Activated T-cell treated with anti-CD3 and anti-CD28 coated beads, Interleukin-2, amount 50 U/mL, for 48 hours (primary cell): ENCODE measurements at places on chromosomes 7 and 10.

DNA sequence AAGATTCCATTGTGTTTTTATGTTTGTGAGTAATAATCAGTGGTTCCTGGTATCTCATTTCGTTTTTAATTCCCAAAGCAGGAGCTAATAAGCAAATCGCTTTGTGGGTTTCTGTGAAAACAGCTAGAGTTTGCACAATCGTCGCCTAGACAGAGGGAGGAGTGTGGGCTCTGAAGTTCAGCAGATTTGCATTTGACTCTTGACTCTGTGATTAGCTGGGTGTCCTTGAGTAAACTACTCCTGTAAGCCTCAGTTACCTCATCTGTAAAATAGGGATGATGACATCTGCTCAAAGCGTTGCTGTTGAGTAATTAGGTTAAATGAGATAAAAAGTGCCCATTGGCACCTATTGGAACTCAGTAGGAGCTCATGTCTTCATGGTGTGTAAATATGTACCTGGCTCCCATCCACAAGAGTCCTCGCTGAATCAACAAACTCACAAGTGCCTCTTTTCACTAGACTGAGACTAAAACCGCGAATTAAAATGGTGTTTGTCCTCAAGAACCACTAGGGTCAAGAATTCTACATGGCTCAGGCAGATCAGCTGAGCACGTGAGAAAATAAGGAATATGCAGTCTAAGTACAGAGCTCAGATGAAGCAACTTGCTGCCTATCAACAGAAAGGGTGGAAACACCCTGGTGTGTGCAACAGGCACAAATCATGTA is 385.8 kb upstream of the C7orf33 start:
- DNase-seq, result no peak

- no peak for DNase-seq
Observed at GRCh38 chr7:139116999-139117398, 7.5 kb upstream of the ZC3HAV1 start.

- no peak for DNase-seq
Observed at GRCh38 chr10:12839941-12840611, 161.4 kb downstream of the CCDC3 start.

DNA sequence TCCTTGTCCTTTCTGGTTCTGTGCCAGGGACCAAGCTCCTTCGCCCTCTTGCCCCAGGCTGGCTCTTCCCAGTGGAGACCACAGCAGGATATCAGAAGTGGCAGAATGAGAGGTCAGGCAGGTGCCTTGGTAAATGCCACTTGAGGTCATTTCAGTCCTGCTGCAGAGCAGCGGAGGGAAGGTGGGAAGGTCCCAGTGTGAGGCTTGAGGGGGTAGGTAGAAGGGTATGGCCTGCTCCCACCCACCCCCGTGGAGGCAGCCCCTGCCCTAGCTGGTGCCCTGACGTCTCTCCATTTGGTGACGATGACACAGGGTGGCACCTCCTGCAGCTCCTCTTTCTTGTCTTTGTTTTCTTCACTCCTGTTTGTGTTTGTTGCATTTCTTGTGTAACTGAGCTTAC is 538.8 kb downstream of the TCERG1L start:
- no peak for DNase-seq

DNA sequence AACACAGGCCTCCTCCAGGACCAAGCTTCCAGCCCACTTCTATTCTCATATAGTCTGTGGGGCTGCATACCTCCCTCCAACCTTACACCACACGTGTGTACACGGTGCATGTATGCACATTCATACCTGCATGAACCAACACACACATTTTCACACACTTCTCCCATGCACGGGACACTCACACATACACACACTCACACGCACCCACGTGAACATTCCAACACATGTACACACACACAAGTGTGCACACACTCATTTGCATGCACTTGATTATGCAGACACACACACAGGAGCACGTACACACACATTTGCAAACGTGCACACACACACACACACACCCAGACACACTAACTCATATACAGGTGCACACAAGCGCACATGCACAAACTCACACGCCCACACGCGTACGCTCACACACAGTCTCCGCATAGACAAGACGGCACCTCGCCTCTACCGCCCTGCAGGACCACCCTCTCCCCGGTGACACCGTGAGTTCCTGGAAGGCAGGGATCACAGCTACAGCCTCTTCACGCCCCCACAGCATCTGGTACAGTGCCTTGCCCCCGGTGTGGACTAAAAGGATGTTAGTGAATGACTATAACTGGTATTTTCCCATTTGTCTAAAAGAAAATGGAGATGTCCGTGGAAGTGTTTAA is 263.8 kb downstream of the PTPRN2 start:
- DNase-seq, result no peak

- DNase-seq, result no peak
Observed at GRCh38 chr7:26614503-26614902, 249.9 kb downstream of the SKAP2 start.

GRCh38 chr7:89042940-89043339 is 247.4 kb upstream of the TEX47 start:
- no peak for DNase-seq

GRCh38 chr7:111029574-111030251 is 61.2 kb upstream of the LRRN3 start:
- peak; percentile 49 for DNase-seq

- DNase-seq, result no peak
Observed at GRCh38 chr10:44635176-44635575, 250.3 kb upstream of the CXCL12 start.

DNA sequence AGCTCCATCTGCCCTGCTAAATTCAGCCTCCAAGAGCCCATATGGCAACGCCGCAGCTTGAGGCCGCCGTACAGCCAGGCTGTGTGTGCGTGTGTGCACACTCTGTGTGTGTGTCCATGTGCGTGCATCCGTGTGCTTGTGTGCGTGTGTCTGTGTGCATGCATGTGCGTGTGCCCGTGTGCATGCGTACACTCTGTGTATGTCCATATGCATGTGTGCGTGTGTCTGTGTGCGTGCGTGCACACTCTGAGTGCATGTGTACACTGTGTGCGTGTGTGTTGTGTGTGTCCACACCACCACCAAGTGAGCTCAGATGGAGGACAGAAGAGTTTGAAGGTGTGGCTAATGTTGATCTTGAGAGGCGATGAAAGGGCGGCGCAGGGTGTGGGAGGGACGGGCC is 30.0 kb downstream of the SMKR1 start:
- no peak for DNase-seq

DNA sequence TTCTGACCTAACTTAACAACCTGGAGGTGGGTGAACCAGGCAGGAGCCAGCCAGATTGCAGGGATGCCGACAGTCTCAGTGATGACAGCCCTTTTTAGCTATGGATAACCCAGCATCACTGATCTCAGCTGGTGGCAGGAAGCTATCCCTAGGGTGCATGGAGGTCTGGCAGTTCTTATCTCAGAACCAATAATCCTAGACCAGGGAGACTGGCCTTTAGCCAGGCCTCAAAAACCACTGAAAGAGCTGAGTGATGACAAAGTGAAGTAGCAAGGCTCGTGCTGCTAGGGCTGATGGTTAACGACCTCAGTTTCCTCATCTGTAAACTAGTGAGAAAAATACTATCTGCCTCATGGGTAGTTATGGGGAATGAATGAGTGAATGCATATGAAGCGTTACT is 112.5 kb downstream of the RALA start:
- peak; percentile 45 for DNase-seq

DNA sequence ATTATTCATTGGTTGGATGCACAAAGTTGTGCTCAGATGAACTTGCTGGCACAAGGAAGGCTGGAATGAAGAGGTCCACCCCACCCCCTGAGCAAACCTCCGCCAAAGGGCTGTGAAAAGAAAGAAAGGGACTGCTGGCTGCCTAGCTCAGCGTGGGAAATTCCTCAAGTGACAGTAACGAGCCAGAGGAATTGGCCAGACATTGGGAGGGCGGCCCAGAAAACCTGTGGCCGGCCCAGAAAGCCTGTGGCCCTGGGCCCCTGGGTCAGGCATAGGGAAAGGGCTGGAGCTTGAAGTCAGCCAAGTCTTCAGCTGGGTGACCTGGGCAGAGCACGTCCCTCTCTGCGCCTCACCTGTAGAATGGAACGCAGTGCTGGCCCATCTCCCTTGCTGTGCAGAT is 30.6 kb upstream of the CTBP2 start:
- DNase-seq, result no peak

DNA sequence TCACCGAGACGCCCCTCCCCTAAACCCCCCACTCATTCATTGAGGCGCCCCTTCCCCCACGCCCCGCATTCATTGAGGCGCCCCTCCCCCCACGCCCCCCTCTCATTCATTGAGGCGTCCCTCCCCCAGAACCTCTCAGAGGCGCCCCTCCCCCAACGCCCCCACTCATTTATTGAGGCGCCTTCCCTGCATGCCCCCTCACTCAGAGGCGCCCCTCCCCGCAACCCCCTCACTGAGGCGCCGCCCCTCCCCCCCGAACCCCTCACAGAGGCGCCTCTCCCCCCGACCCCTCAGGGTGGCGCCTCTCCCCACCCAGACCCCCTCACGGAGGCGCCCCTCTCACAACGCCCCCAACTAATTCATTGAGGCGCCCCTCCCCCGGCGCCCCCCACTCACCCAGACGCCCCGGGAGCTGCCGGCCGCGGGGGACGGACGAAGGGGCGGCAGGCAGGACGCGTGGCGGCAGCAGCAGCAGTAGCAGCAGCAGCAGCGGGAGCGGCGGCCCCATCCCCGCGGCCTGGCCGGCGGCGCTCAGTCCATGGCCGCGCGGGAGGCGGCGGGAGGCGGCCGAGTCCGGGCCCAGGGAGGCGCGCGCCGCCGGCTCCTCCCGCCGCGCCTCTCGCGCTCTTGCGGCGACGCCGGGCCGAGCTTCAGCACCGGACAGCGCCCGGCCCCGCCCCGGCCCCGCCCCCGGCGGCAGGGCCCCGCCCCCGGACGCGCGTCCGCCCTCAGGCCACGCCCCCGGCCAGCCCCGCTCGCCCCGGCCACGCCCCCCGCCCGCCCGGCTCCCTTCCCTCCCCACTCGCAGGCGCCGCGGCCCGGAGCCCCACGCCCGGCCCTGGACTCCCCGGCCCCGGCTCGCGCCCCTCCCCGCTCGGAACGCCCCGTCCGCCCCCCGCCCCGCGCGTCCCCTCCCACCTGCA is at the start of gene PTPRN2:
TSS of gene PTPRN2 (minus strand) at position 662 of the 923 bp plus-strand sequence.
- peak; percentile 61 for DNase-seq

- no peak for DNase-seq
Observed at GRCh38 chr10:87771871-87772500, 46.0 kb downstream of the ATAD1 start.

DNA sequence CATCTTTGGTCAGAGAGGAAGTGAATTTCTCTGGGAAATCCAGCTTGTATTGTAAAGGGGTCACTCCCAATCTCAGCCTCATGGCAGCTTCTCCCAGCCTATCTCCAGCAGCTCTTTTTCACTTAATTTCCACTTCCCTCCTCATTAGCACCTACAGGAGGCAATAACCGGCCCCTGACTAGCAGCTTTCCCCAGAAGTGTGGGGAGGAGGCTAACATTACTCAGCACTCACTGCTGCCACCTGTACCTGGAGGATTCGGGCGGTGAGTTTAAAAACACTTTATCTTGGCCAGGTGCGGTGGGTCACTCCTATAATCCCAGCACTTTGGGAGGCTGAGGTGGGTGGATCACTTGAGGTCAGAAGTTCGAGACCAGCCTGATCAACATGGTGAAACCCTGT is 3.8 kb downstream of the NODAL start:
- DNase-seq, result no peak

DNA sequence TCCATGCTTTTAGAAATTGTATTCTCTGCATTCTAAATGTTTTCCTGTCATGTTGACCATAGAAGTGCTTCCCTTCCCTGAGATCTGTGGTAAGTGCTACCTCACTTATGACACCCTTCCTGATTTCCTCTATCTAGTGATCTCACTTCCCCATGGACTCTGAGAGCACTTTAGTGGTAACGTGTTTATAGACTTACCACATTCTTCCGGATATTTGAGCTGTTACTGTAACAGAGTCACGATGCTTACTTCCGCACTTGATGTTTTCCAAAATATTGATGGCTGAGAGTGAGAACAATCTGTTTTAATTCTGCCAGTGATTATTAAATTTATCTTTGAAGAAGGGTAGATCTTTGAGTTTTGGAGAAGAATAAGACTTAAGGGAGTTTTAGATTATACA is 60.1 kb upstream of the NAMPT start:
- no peak for DNase-seq

DNA sequence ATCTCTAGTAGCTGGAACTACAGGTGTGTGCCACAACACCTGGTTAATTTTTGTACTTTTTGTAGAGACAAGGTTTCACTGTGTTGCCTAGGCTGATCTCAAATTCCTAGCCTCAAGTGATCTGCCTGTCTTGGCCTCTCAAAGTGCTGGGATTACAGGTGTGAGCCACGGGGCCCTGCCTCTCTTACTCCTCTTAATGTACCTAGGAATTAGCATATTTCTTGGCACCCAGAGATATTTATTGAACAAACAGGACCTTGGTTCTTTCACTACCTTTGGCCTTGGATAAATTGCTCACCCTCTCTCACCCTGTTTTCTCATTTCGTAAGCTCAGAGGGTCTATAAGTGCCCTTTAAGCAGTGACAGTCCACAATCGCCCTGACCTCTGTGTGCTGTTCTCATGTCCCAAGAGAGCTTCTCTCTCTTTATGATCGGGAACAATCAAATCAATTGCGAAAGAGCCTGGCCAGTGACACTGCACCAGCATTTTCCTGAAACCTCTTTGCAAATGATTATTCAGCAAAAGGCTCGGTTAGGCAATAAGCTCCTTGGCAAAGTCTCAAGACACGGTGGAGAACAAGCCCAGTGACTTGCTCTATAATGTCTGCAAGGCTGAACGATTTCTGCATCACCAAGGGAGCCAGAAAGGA is 117.7 kb downstream of the APBB1IP start:
- no peak for DNase-seq
